Upper lobe of right lung (tissue), 1 donor: ENCODE measurements at places on chromosomes 2 and 18.
A peak's percentile ranks its signal among the peaks of the same experiment; 100 is the strongest.

- DNase-seq, result no peak
These were observed 41.9 kb downstream of the CPO start for GRCh38 chr2:206981086-206981674.

DNA sequence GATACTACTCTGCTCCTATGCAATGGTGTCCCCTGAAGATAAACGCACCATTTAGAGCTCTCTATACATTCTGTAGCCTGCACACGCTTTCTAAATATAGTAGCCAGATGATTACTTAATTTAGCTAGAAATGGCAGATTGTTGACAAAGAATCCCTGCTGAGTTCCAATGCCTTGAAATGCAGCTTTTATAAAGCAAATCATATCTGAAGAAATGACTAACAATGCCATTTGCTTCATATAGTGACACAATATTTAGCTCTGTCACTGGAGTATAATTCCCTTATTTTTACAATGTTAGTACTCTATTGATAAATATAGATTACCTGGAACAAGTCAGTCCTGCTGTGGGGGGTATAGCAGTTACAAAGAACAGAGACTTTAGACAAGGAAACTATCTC is 166.2 kb downstream of the CDCA7 start:
- no peak for DNase-seq

GRCh38 chr2:33907866-33908265 is 308.8 kb upstream of the FAM98A start:
- DNase-seq, result no peak

GRCh38 chr2:234836271-234836670 is 115.5 kb upstream of the SH3BP4 start:
- DNase-seq, result no peak

GRCh38 chr18:62665188-62665587 is 50.2 kb upstream of the PHLPP1 start:
- DNase-seq, result peak; percentile 16

DNA sequence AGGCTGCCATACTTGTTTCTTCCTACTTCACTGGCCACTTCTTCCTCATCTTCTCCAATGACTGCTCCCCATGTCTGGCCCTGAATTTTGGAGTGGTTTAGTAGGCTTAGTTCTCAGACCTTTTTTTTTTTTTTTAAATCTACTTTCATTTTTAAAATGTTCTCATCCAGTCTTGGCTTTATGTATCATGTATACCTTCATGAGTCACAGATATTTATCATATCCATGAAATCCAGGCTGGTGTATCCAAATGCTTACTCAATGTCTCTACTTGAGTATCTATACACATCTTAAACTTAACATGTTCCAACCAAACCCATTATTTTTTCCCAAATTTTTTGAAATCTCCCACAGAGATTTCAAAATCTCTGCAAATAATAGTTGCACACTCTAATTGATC is 26.3 kb upstream of the CFAP36 start:
- no peak for DNase-seq

GRCh38 chr2:104849618-104850141 is 4.2 kb upstream of the POU3F3 start:
- DNase-seq, result peak; percentile 80

DNA sequence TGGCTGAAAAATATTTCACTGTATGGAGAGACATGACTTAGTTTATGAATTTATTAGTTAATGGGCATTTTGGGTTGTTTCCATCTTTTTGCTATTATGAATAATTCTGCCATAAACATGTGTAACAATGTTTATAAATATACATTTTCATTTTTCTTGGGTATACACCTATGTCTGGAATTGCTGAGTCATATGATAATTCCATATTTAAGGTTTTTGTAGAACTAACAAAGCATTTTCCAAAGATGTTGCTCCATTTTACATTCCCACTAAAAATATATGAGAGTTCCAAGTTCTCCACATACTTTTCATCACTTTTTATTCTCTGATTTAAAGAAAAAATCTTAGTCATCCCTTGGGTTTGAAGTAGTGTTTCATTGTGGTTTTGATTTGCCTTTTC is 108.8 kb upstream of the LRRTM4 start:
- DNase-seq, result no peak

DNA sequence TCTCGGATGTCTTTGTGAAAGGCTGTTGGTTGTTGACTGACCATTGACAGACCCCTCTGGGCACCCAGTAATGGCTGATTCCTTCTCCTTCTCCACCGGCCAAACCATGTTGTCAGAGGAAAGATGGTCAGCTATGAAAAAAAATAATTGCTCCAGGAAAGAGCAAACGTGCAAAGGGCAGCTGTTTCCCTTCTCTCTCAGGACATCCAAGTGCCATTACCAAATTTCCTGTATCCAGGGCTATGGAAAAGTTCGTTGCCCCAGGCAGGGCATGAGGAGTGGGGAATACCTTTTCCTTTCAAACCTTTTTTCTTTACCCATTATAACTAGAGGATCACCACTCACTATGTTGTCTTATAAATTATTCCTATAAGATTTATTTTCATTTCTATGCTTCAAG is 321.5 kb upstream of the HNRNPA3 start:
- no peak for DNase-seq

DNA sequence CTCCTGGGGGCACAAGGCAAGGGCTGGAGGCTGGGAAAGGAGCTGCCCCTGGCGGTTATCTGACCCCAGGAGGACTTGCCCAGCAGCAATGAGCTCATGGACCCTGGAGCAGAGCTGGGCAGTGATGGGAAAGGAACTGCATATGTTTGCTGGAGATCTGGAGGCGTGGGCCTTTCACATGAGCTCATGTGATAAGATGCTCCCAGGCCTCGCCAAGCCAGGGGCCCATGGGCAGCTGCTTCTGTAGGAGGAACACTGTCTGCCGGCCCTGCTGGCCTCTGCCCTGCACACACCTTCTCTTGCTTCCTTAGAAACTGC is 9.0 kb upstream of the NPPC start:
- no peak for DNase-seq

DNA sequence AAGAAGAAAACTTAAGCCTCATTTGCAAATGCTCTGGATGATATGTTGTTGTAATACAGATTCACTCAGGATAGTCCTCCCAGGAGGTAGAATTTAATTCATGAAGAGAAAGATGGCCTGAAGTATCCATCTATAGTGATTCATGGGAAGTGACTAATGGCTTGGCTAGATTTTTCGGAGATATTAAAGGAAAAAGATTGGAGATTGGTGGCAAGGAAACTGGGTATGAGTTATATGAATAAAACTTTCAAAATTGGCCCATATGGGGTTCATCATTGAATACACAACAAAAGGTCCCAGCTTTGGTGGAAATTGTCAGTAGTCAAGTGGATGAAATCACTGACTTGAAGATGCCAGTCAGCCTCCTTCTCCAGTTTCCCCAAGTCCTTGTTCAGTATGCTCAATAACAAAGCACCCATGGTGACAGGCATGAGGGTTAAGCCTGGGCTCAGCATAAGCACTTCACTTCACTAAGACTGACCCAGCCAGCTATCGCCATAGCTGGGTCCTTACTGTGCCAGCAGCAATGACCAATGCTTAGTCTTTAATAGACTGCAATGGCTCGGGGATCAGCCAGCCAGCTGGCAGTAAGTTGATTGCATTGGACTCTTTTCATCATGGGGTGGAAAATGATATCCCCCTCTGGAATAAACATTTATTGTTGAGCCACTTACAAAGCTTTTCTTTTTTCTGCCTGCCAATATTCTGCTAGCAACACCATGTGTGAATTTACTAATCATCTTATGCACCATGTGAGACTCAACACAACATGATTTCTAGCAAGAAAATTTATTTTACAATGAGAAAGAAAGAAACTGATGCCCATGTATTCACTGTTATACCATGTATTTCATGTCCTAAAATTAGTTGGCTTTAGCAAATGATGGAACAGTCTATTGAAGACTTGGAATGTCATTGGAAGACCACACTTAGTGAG is 176.6 kb upstream of the TACR1 start:
- DNase-seq, result no peak

DNA sequence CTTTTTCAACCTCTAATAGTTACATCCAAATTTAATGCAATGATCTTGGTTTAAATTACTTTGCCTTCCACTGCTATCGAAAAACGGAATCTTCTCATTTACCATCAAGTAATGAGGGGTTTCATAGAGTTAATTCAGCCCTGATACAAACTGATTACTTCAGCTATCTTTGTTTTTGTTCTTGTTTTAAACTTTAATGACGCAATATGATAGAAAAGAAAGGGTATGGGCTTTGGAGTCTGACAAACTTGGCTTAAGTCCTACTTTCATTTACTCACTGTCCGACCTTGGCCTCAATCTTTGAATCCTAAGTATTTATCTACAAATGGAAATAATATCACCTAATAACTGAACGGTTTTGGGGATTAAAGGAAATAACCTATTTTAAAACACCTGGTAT is 16.1 kb downstream of the ADAM17 start:
- DNase-seq, result no peak

DNA sequence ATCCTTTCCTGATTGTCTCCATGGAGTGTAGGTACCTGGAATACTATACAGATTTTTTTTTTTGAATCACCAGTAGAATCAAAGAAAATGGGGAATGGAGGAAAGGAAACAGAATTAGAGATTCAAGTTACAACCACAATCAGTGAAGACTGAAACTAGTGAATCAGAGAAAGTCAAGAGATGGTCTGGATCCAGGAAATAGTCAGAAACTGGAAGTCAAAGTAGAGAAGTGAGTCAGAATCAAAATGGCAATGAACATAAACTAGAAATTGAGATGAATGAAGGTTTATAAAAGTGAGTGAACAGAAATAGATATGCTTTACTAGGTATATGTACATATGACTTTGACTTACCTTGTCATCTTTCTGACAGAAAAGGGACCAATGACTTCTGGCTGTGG is 579.0 kb downstream of the PLCL1 start:
- no peak for DNase-seq

DNA sequence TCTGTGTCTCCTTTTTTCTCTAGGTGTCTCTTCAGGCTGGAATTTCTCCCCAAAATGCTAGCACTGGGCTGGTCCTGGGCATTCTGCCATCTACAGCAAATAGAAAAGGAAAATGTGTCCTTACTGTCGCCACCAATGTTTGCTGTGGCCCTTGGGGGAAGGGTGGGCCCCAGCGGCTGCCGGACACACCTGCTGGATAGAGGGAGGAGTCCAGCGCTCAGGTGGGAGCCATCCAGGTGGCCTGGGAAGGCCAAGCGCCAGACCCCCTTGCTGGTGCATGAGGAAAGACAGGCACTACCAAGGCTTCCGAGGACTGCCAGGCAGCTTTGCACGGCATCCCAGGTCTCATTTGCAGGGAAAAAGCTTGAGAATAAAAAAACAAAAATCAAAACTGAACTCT is 147.7 kb upstream of the GATA6 start:
- peak; percentile 68 for DNase-seq

GRCh38 chr2:169911119-169911518 is 83.9 kb downstream of the UBR3 start:
- DNase-seq, result no peak

GRCh38 chr2:183665425-183665824 is 541.2 kb downstream of the NUP35 start:
- DNase-seq, result no peak

DNA sequence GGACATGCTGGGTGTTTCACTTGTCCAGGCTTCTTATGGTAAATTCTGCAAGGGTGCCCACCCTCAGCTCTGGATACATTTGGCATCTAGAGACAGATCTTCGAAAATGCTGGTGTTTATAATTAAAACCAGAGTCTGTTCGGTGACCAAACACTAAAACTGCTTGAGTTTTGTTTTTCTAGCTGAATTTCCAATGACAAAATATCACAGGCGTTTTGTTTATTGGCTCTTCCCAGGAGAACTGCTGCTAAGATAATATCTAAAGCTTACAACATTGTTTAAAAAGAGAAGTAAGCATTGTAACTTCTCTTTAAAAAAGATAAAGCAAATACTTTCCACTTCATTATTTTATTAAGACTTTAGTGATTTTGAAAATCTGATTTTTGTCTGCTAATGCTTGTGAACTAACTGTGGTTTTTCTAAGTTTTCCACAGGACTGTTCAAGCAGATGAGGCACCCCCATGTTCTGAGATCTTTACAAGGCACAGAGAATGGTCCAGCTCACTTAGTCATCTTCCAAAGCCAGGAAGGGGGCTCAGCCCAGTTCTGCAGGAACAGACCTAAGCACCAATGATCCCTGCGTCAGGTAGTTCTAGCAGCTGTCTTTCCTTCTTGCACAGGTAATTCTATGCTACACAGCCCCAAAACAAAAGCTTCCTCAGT is 94.8 kb upstream of the LTBP1 start:
- no peak for DNase-seq

DNA sequence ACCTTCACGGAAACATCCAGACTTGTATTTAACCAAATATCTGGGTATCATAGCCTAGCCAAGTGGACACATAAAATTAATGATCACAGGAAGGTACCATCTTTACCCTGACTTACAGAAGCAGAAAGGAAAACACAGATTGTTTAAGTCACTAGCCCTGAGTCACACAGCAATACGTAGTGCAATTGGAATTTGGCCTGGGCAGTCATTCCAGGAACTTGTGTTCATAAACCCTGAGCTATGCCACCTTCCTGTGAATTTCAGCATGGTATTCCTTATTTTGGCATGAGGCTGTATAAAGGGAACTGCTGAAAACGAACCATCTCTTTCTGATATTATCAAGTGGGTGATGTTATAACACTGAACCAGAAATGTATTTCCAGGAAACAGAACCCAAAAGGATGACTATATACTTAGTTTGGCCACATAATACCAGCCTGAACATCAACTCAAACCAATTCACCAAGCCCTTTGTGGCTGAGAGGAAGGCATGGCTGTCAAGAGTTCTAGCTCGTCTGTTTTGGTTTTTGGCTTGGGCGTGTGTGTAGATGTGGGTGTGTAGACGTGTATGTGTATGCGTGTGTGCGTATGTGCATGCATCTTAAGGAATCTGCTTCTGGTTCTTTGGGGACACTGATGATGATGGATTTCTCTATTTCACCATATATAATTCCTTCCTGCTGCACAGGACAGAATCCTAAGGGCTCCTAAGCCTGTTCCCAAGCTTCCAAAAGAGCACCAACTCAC is 533.4 kb upstream of the ID2 start:
- no peak for DNase-seq

GRCh38 chr2:166632616-166633015 is 138.6 kb upstream of the SCN7A start:
- DNase-seq, result no peak

DNA sequence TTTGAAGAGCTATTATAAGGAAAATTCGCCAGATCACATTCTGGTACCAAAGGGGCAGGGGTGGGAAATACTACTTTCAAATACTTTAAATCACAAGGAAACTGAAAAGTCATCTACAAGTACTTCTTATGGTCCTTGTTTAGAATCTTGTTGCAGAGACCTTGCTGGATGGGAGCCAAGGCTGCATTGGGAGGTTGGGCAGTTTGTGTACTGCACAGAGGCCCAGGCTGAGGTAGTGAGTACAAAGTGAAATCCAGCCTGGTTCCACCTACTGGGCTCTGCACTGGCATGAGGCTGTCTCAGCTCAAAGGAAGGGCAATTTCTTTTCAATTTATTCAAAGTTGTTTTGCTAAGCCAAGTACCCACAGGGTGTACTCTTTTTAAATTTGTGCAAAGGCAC is 140.3 kb upstream of the DLX2 start:
- no peak for DNase-seq
